ENCODE measurements at places on chromosomes 7 and 10.
A peak's percentile ranks its signal among the peaks of the same experiment; 100 is the strongest.

- DNase-seq: no peak
Measured at GRCh38 chr10:63391812-63392211, 74.0 kb downstream of the JMJD1C start.

- DNase-seq: no peak
Measured at GRCh38 chr10:96288151-96288621, 16.0 kb upstream of the DNTT start.

DNA sequence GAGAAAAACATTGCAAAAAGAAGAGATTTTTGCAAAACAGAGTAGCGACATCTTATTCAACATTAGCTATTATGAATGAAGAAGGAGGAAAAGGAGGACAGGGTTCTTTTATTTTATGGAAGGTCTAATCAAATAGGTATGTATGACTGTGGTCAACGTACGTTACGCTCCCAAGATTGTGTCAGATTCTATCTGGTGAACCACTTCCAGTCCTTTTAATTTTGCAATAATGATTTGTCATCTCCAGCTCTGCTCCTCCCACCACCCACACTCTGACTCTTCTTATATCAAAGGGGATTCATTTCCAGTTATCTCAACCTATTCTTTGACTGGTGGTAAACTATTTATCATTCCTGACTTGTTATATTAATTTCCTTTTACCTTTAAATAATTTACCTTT is 259.9 kb downstream of the CACNA2D1 start:
- DNase-seq: peak; percentile 79

- no peak for DNase-seq
Measured at GRCh38 chr7:82039621-82040020, 269.8 kb upstream of the HGF start.

- peak; percentile 5 for DNase-seq
Measured at GRCh38 chr10:36171556-36171952, 529.5 kb upstream of the FZD8 start.

GRCh38 chr7:5477126-5477525 is 53.5 kb upstream of the TNRC18 start:
- DNase-seq: no peak

- DNase-seq: no peak
Measured at GRCh38 chr10:93165367-93165766, 91.7 kb downstream of the CYP26A1 start.

DNA sequence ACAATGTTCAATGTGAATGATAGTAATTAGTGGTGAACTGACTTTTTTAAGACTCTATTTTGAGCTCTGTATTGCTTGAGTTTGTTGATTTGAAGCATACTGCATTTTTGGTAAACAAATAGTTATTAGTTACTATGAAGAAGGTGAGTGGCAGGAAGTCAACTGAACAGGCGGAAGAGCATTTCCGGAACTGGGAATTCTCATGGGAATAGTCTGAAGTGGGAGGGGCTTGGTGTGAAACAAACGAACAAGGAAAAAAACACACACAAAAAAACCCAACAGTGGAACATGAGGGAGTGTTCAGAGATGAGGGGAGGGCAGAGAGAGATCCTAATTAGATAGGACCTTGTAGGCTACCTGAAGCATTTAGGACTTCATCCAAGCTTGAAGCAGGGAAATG is 43.9 kb upstream of the C1QL3 start:
- no peak for DNase-seq

DNA sequence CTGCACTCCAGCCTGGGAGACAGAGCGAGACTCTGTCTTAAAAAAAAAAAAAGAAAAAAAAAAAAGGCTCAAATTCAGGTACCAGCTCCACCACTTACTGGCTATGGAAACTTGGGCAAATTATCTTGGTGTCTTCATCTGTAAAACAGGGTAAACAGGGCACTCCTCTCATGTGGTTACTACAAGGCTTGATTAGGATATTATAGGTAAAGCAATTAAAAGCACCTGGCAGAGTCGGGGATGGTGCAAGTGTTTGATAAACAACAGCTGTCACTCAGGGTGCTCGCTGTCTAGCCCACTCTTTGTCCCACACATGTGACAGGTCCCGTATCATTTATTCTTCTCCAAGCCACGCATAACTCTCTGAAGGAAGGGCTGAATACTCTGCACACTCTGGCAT is 96.9 kb downstream of the SORBS1 start:
- no peak for DNase-seq

GRCh38 chr10:123119081-123119480 is 16.7 kb upstream of the HMX3 start:
- DNase-seq: no peak

DNA sequence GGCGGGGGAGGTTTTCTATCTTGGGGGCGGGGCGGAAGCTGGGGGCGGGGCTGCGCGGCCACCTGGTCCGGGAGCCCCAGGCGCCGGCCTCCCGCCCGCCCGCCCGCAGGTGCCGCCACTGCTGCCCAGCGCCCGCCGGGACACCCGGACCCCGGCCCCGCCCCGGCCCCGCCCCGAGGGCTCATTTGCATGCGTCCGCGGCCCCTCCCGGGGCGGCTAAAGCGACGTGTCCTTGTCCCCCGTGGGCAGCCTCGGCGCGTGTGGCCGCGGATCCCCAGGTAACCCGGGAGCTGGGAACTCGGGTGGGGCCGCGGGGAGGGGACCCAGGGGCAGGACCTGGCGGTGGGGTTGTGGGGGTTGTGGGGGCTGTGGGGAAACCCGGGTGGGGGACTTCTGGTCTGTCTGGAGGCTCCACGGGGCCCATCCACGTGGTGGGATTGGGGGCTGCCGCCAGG is at the start of gene BHLHA15:
BHLHA15 (plus strand) TSS at position 219 of the 455 bp plus-strand sequence. CDS start 871 bp downstream, outside the sequence.
- no peak for DNase-seq

- no peak for DNase-seq
Measured at GRCh38 chr10:154348-154747, 19.1 kb downstream of the ZMYND11 start.
